OCI-M1 (cell line): ENCODE measurements at places on chromosomes 1 and 21.

DNA sequence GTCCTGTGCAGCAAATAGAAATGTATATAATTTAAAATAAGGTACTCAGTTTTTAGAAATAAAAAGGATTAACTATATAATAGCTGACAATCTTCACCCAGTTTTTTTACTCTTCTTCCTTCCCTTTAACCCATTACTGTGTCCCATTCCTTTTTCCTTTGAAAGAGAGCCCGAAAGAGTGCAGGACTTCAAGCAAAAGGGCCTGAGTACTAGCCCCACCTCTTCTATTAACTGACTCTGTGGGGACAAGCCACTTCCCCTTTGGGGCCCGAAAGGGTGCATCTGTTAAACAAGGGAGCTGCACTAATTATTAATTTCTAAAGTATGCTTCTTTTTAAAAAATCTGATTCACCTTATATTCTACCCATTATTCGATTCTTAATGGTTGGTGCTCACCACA lies 3.3 kb downstream of the USP24 start:
- DNase-seq, result peak; percentile 73

DNA sequence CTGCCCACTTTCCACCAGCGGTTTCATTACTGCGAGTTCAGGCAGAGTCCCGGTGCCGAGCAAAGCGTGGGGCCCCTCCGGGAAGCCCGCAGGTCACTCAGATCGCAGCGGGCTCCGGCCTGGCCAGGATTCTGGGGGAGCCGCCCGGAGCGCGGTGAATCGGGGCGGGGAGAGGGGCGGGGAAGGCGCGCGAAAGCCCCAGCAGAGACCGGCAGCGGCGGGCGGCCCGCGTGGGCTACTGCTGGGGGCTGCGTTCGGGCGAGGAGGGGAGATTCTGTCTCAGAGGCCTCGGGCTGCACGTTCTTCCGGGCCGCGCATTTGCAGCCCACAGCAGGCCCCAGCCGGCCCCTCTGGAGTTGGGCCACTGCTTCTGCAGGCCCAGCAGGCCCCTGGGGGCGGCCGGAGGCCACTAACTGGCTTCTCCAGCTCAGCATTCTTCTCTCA lies 64.7 kb downstream of the SCCPDH start:
- no peak for DNase-seq

DNA sequence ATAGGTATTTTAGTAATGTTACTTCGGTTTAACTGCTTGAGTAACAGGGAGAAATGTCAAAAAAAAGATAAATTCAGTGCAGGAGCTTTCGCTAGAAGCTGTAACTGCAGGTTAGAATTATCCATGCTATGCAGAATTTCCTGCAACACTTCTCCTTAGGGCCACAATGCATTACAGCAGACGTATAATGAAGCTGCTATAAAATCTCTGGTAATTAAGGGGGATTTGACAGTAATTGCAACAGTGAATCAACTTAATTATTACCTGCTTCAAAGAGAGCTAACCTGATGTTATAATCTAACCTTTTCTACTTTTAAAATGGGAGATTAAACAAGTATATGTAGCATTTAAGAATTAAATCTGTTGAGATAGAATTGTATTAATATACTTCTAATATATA lies 92.6 kb downstream of the ATG4C start:
- no peak for DNase-seq

- DNase-seq, result no peak
These were observed 437.0 kb downstream of the LMO4 start for GRCh38 chr1:87765681-87766070.

GRCh38 chr1:185636848-185637247 lies 97.3 kb upstream of the HMCN1 start:
- no peak for DNase-seq

DNA sequence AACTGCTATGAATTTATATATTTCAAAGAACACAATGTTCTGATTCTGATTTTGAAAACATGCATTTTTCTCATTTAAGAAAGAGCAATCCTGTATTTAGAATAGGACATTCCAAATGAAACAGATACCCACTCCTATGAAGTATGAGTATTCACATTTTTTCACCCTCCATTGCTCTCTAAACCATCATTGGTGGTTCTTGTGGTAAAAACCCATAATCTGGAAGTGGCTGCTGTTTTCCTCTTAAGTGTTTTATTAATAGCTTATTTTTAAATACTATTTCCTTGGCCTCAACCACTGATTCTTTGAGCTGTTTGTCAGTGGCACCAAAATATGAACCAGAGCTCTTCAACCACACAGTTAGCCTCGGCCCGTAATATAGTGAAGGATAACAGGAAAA lies 60.0 kb upstream of the ADAM30 start:
- DNase-seq, result no peak

DNA sequence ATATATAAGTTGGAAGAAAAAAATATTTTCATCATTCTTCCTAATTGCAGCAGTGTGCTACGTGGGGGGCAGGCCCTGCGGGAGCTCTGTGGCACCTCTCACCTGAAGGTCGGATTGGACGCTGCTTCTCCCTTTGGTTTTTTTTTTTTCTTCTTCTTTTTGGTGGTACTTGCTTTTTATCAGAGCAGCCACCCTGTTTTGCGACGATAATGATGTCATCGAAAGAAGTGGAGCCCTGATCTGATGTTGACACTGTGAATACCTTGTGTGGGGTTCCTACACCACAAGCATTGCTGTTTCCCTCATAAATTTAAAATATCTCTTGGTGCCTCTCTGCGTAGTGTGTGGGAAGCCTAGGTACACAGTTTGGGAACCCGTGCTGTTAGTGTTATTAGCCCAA lies 5.5 kb downstream of the TRAPPC10 start:
- peak; percentile 56 for DNase-seq

DNA sequence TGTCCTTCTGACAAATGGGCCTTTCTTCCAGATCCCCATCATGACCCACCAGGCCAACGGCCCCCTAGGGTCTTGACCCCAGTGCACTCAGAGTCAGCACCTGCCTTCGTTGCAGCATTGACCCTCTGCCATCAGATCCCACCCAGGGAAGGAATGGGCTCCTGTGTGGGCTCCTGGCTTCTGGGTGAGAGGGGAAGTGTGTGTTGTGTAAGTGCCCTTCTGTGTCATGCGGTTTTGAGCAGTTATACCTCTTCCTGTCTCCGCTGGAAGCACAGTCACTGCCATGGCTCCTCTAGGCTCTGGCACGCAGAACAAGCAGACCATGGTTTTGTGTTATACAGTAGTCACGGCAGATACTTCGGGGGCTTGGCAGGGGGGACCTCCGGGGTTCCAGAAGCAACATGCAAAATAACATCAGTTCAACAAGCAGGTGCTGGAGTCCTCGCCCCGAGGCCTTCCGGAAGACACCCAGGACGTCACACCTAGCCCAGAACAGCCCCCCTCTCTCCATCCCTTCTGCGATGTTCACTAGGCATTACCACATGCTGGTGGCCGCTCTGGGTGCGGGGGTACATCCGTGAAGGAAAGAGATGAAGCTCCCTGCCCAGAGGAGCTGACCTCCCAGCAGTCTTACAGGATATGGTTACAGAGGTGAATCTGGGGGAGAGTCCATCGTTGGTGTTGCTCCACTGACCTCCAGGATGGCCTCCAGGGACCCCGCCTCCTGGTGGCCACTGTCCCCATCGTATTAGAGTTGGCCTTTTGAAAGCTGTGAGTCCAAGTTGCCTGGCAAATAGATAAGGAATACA lies 17.4 kb upstream of the KCNAB2 start:
- DNase-seq, result peak; percentile 50

GRCh38 chr1:9362488-9362887 lies 69.8 kb downstream of the SPSB1 start:
- no peak for DNase-seq

- no peak for DNase-seq
These were observed 25.5 kb downstream of the PCSK9 start for GRCh38 chr1:55064861-55065263.

DNA sequence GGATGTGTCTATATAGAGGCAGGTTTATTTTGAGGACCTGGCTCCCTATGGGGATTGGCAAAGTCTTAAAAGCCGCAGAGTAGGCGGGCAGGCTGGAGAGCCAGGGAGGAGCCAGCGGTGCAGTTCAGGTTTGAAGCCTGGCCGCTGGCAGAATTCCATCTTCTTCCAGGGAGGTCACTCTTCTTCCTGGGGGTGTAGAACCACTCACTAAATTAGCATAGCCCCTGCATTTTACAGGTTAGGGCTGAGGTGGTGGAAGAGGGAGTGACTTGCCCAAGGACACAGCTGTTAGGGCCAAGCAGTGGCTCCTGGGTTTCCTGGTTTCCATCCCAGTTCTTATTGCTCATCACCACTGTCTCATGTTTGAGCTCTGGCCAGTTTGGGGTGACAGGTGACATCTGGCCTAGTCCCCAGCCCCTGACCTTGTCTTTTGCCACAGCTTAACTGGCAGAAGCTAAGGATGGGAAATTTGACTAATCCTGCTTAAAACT lies 1.4 kb downstream of the PINK1 start:
- DNase-seq, result peak; percentile 80

- peak; percentile 30 for DNase-seq
These were observed 68.1 kb downstream of the GRIK3 start for GRCh38 chr1:36966242-36966641.

- peak; percentile 50 for DNase-seq
These were observed 155.9 kb upstream of the HMCN1 start for GRCh38 chr1:185578293-185578692.

DNA sequence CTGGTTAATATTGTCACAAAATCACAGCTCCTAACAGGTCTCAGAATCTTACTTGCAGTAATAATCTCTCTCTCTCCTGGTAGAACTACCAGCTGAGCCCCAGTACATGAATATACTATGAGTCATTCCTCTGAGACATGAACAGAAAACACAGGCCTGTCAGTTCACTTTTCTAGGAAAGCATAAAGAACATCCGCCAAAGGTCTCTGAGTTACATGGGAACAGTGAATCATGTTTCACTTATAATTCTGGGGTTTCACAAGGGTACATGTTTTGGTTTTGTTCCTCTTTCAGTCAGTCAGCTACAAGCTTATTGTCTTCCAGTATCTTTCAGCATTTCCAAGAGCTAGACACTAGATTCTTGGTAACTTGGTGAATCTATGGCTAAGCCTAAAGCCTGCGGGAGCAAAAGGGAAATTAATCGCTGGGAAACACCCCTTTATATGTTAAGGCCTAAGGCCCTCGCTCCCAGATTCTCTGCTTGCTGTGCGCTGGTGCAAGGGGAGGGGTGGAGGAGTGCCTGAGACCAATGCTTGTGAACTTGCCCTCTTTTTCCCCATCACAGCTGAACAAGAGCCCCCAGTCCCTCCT lies 31.7 kb downstream of the IFNGR2 start:
- peak; percentile 91 for DNase-seq

GRCh38 chr1:53500204-53501064 lies 41.2 kb downstream of the DMRTB1 start:
- DNase-seq, result no peak

DNA sequence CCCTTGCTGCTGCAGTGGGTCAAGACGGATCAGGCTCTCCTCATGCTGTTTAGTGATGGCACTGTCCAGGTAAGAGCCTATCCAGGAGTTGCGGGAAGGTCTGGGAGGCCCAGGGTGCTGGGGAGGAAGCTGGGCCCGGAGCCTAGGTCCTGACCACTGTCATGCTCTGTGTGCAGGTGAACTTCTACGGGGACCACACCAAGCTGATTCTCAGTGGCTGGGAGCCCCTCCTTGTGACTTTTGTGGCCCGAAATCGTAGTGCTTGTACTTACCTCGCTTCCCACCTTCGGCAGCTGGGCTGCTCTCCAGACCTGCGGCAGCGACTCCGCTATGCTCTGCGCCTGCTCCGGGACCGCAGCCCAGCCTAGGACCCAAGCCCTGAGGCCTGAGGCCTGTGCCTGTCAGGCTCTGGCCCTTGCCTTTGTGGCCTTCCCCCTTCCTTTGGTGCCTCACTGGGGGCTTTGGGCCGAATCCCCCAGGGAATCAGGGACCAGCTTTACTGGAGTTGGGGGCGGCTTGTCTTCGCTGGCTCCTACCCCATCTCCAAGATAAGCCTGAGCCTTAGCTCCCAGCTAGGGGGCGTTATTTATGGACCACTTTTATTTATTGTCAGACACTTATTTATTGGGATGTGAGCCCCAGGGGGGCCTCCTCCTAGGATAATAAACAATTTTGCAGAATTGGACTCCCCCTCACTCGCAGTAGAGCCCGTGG lies 1.7 kb downstream of the DYNLT4 start:
- no peak for DNase-seq

GRCh38 chr1:1250786-1251284 lies 4.3 kb upstream of the C1QTNF12 start:
- no peak for DNase-seq

GRCh38 chr1:34786521-34787325 lies 5.7 kb downstream of the GJB3 start:
- peak; percentile 84 for DNase-seq

DNA sequence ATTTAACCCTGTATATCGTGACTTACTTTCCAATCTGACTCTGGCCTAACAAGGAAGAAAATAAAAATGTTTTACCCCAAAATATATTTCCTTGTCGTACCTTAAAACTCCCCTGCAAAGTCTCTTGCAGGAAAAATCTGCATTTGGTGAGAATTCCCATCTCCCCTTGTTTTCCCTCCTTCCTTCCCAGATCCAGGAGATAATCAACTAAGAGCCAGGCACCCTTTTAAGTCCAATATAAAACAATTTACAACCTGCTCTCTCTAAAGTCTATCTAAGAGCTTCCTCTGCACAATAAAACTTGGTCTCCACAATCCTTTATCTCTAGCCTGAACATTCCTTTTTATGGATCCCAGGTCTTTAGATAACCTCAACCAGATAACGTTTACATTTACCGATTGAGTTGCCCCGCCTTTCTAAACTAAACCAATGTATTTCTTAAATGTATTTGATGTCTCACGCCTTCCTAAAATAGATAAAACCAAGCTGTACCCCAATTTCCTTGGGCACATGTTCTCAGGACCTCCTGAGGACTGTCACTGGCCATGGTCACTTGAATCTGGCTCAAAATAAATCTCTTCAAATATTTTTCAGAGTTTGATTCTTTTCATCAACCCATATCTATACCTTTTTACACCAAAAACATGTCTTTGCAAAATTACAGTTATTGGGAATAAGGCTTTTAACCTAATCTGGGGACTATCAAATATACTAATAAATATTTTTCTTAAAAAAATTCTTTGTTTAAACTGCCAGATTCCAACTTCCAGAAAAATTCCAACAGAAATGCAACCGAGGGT lies 993 bp downstream of the DDX59 start:
- peak; percentile 64 for DNase-seq

DNA sequence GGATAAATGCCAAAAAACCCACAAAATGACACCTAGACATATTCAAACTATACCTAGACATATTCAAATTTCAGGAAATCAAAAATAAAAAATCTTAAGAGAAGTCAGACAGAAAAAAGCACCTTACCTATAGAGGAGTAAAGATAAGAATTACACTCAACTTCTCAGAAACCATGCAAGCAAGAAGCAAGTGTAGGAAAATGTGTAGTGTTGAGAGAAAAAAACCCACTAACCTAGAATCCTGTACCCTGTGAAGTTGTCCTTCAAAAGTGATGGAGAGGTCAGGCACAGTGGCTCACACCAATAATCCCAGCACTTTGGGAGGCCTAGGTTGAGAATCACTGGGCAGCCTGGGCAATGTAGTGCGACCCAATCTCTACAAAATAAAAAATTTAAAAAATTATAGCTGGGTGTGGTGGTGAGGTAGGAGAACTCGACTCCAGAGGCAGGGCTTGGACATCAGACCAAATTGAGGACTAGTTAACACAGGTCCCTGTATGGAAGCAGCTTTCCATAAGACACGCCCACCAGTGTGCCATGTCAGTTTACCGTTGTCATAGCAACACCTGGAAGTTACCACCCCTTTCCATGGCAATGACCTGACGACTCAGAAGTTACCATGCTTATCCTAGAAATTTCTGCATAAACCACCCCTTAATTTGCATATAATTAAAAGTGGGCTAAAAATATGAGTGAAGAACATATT lies 20.7 kb downstream of the PDIK1L start:
- peak; percentile 28 for DNase-seq
